ENCODE measurements at places on chromosomes 5 and 9.

DNA sequence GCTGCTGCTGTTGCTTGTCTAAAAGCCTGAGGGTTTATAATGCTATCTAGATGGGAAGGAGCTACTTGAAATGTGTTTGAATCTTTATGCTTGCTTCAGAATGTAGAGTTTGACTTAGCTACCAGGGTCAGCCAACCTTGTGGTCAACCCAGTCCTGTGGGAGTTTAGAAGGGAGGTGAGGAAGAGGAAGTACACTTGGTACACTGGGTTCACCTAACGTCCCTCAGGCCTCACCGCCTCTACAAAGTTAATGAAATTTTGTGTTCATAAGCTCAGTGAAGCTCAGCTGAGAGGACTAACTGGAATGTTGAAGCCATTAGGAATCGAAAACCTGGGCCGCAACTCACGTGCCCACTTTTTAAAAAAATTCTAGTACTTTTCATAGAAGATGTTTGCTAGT is 10.7 kb downstream of the IQGAP2 start:
- DNase-seq: no peak

DNA sequence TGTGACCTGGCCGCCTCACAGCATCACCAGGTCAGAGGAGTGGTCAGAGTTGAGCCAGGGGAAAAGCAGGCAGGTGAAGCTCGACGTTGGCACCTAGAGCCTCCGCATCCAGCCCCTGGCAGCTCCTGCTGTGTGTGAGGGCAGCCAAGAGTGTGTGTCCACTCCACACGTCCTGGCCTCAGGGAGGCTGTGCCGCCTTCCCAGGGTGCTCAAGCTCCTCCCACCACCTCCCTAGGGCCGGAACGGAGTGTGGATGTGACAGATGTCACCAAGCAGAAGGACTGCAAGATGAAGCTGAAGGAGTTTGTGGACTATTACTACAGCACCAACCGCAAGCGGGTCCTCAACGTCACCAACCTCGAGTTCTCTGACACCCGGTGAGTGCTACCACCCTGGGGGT is 72.5 kb downstream of the PHF2 start:
- no peak for DNase-seq

DNA sequence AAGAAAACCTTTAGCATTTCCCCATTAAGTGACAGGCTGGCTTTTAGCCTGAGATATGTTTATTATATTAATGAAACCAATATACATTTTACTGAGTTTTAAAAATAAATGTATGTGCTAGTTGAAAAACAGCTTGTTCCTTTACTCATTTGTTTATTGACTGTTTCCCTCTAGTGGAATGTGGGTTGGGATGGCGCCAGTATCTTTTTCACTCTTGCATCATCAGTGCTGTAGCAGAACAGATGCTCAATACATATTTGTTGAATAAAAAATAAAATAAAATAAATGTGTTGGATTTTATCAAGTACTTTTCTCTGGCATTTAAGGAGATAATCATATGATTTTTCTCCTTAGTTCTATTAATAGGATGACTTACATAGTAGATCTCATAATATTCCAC is 43.0 kb downstream of the FSTL4 start:
- DNase-seq: no peak

DNA sequence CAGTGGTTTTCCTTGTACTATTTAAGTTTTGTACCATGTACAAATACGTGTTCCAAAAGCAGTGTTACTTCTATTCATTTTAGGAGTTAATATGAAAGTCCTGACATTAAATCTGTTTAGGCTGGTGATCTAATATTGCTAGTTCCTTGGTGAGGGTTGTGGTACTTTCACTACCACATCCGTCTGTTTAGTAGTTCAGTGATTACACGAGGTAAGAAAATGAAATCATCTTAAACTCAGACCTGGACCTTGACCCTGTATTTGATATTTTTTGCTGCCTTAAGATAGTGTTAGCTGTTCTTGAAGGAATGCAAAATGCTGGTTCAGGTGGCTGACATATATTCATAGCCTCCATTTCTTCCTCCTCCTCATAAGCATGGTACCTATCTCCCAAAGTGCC is 50.3 kb downstream of the MTAP start:
- no peak for DNase-seq
